ENCODE measurements at places on chromosomes 1 and 21.

DNA sequence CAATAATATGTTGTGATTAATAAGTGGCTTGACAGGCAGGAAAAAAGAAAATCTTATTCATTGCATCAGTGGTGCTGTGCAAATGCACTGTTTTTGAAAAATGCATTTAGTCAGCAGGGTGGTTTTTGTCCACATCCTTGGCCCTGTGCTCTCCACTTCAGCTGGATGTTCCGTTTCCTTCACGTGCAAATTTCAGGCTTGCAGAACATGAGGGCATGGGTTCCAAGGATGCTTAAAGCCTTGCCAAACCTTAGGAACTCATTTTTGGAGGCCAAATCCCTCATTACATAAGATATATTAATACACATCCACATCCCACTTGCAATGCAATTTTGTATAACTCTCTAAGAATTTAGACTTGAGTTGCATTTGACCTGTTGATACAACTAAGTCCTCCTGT is 410.1 kb downstream of the PRDM2 start:
- peak; percentile 24 for DNase-seq

- no peak for DNase-seq
Observed at GRCh38 chr1:53525595-53525994, 66.4 kb downstream of the DMRTB1 start.

GRCh38 chr1:152519851-152520250 is 5.6 kb downstream of the CRCT1 start:
- DNase-seq, result no peak

- DNase-seq, result no peak
Observed at GRCh38 chr1:206804156-206804737, 32.0 kb upstream of the IL10 start.

DNA sequence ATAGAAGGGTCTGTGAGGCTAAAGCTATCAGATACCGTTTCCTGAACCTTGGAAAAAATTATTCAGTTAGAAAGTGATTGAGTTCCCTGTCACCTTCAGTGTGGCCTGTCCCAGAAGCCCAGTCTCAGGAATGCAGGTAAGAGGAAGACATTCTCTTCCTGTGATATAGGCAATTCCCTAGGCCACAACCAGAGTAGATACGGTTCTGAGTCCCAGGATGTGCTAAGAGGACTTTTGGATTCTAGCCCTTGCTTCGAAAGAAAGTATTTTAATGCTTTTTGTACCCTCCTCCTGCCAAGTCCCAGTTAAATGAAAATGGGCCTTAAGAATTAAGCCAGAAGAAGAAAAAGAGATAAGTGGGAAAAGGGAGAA is 313.5 kb upstream of the PLXNA2 start:
- no peak for DNase-seq

DNA sequence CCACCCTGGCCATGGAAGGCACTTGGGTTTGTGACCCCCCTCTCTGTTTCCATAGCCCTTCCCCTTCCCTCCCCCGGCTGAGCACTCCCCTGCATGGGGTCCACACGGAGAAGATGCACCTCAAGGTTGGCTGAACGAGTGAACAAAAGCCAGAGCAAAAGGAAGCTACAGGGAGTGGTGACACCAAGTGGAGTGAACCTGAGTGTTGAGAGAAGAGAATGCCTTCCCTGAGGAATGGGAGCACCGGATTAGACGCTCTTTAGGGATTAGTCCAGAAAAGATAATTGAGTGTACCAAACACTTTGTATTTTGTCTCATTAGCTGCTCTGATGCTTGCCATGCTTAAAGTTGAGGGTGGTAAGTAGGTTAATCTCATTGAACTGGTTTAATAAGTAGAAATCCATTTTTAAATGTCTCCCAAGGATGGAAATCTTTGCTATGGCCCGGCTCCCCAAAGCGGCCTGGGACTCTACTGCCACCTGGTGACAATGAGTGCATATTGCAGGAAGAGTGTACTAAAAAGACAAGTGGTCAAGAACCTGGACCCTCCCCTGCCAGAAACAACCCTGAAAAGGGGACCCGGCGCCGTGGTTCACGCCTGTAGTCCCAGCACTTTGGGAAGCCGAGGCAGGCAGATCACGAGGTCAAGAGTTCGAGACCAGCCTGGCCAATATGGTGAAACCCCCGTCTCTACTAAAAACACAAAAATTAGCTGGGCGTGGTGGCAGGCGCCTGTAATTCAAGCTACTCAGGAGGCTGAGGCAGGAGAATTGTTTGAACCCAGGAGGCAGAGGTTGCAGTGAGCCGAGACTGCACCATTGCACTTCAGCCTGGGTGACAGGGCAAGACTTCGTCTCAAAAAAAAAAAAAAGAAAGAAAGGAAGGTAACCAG is 150.6 kb upstream of the ZC3H12A start:
- DNase-seq, result peak; percentile 28

GRCh38 chr21:42975886-42976608 is 1.7 kb downstream of the PKNOX1 start:
- DNase-seq, result no peak

- peak; percentile 26 for DNase-seq
Observed at GRCh38 chr21:32940079-32941014, 85.4 kb upstream of the OLIG2 start.

DNA sequence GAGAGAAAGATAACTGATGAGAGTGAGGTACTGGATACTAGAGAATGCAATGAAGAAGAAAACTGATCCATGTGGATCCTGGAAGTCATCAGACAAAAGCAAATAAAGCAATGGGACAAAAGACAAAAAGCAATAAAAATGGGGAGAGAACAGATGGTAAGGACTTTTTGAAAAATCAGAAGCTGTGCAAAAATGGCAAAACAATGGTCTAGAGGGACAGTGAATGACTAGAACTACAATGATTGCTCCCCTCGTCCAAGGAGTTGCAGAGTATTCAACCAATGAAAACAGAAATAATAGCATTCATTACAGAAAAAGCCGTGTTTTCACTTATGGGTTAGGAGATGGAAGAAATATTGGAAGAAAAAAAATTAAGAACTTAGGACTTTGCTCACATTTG is 18.5 kb downstream of the LUZP1 start:
- DNase-seq, result no peak

GRCh38 chr21:26977746-26978145 is 10.9 kb upstream of the ADAMTS5 start:
- DNase-seq, result no peak

GRCh38 chr1:203039609-203040512 is 13.6 kb downstream of the PPFIA4 start:
- no peak for DNase-seq

DNA sequence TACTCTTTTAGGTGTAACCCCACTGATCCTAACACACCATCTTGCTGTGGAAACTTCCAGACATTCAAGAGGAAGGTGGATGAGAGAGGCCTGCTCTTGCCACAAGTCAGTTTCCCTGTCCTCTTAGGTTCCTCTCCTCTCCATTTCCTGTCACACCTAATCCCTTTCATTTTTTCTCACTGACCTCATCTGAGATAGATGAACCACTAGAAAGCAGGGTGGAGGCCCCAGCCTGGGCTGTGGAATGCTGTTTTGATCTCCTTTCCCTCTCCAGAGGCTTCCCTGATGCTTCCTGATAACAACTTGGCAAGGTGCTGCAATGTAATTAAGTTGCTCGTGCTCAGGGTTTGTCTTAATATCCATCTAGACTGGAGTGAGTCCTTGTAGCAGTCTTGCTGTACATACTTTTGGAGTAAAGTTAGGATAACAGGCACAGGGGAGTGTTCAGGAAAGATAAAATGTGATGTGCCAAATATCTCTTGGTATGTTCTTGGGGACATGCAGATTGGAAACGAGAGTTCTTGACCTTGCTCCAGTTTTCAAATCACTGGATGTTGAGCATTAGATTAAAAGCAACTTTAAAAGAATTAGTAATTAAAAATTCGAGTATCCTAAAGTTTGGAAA is 11.2 kb downstream of the LRRC42 start:
- DNase-seq, result peak; percentile 39

- no peak for DNase-seq
Observed at GRCh38 chr1:145871994-145872924, 13.4 kb upstream of the PIAS3 start.

- no peak for DNase-seq
Observed at GRCh38 chr1:16371725-16372124, 4.7 kb downstream of the SZRD1 start.

- DNase-seq, result no peak
Observed at GRCh38 chr1:93471284-93471683, 23.4 kb downstream of the FNBP1L start.

DNA sequence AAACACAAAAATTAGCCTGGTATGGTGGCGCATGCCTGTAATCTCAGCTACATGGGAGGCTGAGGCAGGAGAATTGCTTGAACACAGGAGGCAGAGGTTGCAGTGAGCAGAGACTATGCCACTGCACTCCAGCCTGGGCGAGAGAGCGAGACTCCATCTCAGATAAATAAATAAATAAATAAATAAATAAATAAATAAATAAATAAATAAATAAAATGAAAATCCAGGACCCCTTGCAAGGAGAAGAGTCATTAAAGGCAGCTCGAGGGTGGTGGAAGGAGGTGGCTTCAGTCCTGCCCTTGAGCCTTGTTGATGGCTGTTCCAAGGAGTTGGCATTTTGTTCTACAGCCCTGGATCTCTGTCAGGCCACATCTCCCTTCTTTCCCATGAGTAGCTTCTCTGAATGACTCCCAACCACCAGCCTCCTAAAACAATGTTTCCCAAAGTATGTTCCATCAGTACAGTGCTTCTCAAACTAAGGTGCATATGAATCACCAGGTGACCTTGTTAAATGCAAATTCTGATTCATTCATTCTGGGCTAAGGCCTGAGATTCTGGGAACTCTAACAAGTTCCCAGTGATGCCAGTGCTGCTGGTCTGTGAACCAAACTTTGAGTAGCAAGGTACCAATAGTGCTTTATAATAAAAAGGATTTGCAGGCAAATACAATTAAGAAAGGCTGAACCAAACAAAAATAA is 99.0 kb downstream of the KCNN3 start:
- DNase-seq, result no peak

DNA sequence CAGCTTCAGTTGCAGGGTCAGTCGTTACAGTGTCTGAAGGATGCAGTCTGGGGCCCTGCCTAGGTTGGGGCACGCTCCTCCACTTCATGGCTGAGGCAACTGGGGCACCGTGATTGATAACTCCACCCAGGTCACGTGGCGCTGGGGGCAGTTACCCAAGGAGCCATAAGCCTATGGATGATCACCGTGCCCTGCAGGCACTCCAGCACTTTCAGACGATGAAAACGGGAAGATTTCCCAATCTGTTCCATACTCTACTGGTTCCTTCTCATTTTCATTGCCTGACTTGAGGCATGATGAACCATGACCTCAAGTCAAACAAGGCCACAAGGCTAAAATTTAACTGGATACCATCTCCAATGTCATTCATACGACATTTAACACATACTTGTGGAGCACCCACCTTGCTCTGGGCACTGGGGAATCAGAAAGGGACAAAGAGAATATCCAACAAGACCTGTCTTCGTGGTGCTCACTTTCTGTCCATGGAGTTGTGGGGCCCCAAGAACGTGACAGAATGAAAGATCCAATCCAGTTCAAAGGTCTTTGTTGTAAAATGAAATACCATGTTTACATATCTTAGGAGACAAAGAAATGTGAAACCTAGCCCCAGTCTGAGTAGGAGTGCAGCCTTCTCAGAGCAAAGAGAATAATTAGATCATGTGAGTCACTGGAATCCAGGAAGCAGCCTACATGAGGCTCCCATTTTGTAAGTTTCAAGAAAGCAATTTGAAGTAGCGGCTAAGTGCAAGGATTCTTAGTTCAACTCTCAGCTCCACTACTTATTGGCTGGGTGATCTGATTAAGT is 39.4 kb upstream of the SPOCD1 start:
- no peak for DNase-seq

GRCh38 chr1:87560137-87560536 is 231.5 kb downstream of the LMO4 start:
- DNase-seq, result no peak

DNA sequence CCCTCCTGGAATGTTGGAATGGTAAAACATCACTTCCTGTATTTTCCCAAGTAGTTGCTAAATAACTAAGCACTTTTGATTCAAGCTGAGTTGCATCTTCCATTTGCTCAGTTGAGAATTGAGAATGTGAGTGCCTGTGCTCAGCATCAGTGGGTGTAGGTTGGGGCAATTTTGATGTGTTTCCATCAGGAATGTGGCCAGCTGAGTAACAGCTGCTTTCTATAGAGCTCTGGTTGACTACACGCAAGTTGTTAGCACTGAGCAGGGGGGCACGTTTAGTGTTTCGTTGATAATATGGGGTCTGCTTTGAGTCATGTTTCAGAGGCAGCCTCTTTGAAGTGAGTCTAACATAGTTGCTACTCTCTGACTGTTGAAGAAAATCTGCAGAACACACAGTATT is 41.5 kb downstream of the LRRC53 start:
- no peak for DNase-seq

DNA sequence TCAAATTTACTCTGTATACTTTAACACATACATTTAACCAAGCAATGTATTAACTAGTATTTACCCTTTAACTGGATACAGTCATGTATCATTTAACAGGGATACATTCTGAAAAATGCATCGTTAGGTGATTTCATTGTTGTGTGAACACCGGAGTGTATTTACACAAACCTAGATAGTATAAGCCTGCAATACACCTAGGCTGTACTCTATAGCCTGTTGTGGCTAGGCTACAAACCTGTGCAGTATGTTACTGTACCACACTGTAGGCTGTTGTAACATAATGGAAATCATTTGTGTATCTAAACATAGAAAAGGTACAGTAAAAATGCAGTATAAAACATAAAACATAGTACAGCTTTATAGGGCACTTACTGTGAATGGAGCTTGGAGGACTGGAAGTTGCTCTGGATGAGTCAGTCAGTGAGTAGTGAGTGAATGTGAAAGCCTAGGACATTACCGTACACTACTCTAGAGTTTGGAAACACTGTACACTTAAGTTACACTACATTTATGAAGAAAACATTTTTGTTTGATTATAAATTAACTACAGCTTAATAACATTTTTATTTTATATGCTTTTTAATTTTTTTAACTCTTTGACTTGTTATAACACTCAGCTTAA is 21.3 kb downstream of the RGS4 start:
- DNase-seq, result no peak

- DNase-seq, result no peak
Observed at GRCh38 chr21:26124896-26125295, 45.7 kb downstream of the APP start.

GRCh38 chr1:51946300-51946699 is 44.2 kb downstream of the RAB3B start:
- DNase-seq, result no peak

DNA sequence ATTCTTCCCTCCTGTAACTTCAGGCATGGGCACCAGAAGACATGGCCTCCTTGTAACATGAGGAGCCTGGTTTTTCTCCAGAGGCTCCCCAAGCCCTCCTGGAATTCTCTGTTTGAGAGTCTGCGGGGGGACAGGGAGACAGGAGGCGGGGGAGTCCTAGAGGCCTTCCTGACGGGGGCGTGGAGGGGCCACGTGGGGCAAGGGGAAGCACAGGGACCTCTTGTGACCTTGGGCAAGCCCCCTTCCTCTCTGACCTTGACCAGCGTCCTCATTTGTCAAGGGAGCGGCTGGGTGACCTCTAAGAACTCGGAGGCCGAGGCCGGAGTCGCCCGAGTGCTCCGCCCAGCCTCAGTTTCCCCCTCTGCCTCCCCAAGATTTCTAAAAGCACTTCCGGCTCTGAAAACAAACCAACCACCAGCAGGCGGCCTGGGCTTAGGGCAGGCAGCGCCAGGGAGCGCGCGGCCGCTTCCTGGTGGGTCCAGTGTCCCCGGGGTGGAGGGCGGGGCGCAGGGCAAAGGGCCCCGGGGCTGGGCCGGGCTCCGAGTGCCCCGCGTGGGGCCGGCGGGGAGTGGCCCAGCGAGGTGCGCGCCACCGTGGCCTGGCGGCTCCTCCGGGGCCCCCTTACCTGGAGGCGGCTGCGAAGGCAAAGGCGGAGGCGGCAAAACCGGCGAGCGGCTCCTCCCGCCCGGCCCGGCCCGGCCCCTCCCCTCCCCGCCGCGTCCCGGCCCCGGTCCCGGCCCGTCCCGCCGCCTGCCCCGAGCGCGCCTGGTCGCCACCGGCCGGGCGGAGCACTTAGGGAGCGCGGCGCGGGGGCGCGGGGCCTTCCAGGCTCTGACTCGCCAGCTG is at the start of gene TMCO4:
Gene TMCO4 (minus strand): TSS at position 687 of the 846 bp plus-strand sequence. CDS start 19,158 bp downstream, outside the sequence.
- peak; percentile 48 for DNase-seq
